ACHN (cell line): ENCODE measurements at places on chromosomes 2 and 18.

- no peak for DNase-seq
Observed at GRCh38 chr2:201907563-201907881, 101.2 kb downstream of the CDK15 start.

- DNase-seq: no peak
Observed at GRCh38 chr2:14524041-14524802, 108.3 kb upstream of the LRATD1 start.

DNA sequence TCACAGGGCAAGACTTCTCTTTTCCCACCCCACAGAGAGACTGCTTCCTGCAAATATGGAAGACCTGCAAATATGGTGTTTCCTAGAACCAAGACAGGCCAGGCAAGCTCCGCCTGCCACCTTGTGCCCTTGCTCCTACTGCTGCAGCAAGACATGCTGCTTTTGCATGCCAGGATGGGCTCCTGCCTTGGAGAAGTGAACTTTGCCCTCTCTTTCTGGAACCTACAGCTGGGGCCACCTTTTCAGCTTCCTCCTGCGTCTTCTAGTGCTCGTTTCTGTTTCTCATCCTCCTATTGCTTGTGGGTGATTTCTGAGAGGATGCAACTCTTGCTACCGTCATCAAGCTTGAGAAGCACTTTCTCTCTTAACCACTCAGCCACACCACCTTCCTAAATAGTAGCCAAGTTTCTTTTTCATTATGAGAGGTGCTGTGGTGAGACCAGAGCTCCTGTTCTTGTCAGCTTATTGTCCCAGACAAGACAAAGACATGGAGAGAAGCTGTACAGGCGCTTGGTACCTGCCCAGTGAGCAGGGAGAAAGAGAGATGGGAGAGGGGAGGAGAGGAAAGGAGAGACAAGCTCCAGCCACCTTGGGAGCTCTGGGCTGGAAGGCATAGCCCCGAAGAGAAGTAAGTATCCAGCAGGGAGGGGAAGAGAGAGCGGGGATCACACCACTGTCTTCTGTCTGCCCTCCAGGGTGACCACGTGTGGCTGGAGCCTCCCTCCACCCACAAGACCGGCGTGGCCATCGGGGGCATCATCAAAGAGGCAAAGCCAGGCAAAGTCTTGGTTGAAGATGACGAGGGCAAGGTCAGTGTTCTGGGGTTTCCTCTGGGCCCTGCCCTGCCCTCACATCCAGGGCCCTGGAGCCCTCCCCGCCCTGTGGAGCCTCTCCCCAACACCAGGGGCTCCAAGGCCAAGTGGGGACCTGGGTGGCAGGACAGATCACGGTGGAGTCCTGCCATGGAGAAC is 28.3 kb downstream of the MYO7B start:
- DNase-seq: no peak

DNA sequence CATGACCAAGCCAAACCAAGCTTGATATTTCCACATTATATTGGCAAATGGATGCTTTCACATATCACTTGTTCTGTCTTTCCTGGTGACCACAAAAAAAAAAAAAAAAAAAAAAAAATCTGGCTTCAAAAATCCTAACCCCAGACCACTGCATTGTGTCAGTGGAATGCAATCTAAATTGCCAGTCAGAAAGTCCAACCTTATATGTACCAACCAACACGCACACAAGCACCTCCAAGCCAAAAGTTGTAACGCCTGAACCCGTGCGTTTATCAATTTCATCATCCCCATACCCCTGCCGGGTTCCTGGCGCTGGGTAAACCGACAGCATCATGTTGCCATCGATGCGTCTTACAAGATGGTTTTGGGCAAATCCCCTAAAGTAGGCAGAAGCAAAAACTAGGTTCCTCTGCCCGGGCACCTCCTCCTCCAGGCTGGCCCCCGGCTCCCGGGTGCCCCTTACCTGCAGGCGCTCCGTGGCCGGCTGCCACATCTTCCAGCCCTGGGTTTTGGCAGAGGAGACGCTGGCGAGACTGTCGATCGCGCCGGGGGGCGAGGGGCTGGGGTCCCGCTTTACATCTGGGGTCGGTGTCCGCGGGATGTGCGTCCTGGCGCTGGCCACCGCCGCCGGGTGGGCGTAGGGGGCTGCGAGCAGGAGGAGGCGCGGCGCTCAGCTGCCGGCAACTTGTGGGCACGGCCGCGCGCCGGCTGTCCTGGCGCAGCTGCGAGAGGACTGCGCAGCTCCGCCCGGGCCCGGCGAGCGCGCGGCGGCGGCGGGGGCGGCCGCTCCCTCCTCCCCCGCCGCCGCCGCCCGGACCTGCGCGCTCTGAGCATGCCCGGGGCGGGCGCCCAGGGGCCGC is at the start of gene PID1:
TSS of gene PID1 (minus strand) at position 737 of the 860 bp plus-strand sequence. CDS start at position 493, 244 bp downstream.
- peak; percentile 34 for DNase-seq

- DNase-seq: no peak
Observed at GRCh38 chr2:233092432-233093165, 32.5 kb downstream of the INPP5D start.
